ENCODE measurements at places on chromosomes 5 and 9.

GRCh38 chr5:26761446-26761845 lies 276.9 kb downstream of the CDH9 start:
- no peak for DNase-seq

- no peak for DNase-seq
Measured at GRCh38 chr5:78430866-78431265, 70.4 kb downstream of the SCAMP1 start.

- no peak for DNase-seq
Measured at GRCh38 chr9:96394832-96395496, 11.5 kb upstream of the SLC35D2 start.

DNA sequence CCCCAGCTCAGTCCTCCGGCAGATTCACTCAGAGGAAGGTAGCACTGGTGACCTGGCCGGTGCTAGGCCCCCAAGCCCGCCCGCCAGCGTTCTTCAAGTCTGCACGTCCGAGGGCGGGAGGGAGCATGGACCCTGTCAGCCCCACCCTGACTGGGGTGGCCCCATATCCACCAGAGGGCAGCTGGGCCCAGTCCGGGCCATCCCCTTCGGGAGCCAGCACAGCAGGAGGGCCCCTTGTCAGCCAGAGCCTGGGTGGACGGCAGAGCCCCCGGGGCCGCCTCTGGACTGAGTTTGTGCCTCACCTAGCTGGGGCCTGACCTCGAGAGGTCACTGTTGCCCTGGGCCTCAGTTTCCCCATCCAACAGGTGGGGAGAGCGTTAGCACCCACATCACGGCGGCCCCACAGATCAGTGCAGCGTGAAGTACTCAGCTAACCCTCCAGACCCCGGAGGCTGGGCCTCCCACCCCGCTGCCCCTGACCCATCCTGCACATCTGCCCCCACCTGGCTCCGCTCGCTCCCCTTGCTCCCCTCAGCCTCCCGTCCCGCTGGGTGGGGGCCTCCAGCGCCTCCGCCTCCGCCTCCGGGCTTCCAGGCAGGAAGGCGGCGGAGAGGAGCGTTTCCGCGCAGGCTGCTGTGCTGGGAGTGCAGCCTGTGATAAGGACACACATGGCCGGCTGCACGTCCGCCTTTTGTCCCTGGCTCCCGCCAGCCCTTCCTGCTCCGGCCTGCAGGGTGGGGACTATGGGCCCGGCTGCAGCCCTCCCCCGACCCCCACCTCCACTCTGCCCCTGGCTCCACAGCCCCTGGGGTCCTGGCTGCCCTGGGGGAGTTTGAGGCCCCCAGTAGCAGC lies 16.6 kb upstream of the EGFL7 start:
- DNase-seq, result no peak

DNA sequence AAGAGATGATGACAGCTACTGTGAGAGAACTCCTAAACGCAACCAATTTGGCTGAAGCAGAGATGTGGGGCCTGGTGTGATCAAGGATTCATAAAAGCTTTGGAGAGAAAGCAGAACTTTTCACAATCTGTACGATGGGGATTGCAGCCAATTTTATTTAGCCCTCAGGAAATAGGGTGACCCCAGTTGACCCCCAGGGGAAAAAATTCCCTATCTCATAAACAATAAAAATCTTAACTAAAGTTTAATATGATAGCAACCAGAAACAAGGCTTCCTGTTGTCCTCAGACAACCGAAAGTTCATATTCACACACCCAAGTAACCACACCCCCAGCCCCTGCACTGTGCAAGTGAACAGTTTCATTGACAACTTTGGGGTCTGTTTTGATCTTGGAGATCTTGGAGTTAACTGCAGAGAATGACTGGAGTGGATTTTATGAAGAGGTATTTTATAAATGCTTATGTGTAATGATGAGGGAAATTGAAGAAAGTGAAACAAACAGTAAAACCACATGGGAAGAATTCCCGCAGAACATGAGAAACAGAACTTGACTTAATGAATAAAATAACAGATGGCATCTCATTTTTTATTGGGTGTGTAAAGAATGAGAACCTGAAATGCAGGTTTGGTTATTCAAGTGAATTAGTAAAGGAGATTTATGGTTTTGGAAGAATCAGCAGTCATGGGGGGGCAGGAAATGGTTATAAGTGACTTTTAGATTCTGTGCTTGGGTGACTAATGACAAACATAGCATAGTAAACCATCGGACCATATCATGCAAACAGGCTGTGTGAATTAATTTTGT lies 94.5 kb downstream of the PDE4D start:
- no peak for DNase-seq

DNA sequence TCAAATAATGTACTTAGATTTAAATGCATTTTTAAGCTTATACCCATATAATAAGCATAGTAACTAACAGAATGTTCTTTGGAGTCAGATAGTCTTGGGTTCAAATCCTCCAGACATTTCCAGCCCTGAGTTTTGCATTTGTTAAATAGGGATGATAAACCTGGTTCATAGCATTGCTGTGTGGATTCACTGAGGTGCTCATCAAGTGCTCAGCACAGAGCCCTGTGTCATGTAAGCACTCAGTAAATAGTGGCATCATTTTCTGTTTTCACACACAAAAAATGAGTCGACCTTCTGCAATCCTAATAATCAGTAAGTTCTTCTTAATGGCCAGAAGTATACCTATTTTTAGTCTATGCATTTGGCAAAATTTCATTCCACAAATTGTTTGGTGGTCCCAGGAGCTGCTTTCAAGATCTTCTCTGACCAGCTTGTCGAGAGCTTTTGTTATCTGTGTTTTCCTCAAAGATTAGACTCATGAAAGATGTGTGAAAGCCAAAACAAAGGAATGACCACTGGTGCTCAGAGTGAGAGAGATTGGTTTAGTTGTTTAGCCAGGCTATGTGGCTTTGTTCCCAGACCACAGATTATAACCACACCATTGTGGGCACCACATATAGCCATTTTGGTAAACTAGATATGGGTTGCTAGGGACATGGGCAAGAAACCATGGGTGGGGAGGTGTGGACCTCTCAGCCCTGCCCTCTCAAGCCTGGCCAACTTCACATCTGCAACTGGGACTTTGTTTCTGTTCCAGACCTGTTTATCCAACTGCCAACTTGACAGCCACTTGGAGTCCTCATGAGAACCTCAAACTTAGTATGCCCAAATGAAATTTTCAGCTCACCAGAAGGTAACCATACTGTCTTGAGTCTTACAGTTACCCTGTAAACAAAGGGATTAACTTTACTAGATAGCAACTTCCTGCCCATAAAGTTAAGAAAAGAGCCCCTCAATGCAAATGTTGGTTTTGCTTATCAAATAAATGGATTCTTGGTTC lies 45.0 kb downstream of the DOCK8 start:
- no peak for DNase-seq

DNA sequence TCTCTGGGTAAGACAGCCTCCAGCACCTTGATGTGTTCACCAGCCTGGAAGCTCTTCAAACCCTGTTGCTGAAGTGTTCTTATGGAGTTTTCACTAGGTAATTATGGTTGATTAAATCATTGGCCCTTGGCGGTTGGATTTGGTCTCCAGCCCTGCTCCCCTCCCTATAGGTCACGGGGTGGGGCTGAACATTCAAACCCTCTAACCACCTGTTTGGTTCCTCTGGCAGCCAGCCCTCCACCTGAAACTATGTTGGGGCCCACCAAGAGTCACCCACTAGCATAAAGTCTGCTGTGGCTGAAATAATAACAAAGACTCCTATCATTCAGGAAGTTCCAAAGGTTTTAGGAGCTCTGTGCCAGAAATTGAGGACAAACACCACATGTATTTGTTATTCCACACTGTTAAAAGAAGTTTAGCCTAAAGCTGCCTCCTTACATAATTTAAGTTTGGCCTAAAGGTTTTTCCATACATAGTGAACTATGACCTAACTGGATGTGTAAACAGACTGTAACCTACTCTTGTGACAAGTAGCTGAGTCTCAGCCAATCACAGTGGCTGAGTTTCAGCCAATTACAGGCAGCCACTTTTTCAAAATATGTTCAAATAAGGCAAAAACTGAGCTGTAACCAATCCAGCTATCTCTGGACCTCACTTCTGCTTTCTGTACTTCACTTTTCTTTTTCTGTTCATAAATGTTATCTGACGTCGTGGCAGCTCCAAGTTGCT lies 34.8 kb downstream of the TMEM252 start:
- DNase-seq, result no peak

DNA sequence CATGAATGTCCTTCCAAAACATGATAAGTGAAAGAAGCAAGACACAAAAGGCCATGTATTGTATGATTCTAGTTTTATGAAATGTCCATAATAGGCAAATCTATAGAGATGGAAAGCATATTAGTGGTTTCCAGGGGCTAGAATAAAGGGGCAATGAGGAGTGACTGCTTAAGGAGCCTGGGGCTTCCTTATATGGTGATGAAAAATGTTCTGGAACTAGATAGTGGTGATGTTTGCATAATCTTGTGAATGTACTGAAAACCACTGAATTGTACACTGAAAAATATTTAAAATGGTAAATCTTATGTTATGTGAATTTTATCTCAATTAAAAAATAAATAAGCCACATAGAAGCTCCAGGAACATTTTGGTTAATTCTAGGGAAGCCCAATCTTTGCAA lies 144.4 kb upstream of the ANKRD55 start:
- DNase-seq, result no peak

- DNase-seq, result no peak
Measured at GRCh38 chr9:104027295-104027694, 66.8 kb upstream of the SMC2 start.

GRCh38 chr5:175120412-175120811 lies 323.6 kb downstream of the DRD1 start:
- DNase-seq, result no peak

DNA sequence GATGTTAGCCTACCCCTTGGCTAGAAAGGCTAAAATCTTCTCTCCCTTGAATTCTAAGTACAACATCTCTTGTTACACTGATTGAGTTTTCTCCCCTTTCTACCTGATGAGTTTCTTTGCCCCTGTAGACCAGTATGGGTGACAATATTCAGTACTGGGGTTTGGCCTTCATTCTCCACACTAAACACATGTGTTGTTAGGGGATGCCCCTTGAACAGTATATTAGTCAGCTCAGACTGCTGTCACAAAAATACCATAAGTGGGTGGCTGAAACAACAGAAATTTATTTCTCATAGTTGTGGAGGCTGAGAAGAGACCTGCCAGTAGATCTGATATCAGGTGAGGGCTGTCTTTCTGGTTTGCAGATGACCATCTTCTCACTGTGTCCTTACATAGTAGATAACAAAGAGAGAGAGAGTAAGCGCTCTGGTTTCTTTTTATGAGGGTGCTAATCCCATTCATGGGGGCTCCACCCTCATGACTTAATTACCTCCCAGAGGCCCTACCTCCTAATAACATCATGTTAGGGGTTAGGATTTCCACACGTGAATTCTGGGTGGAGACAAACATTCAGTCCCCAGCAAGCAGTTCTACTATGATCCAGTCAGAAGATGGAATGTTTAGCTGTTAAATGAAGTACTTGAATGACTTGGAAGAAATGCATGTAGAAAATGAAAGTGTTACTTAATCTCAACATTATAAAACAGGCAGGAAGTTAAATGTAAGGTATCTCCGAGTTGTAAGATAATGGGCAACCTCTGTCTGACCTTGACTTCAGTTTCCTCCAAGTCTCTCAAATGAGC lies 17.5 kb downstream of the VLDLR start:
- DNase-seq, result no peak

- no peak for DNase-seq
Measured at GRCh38 chr9:69347607-69348006, 22.6 kb downstream of the ENTREP1 start.

DNA sequence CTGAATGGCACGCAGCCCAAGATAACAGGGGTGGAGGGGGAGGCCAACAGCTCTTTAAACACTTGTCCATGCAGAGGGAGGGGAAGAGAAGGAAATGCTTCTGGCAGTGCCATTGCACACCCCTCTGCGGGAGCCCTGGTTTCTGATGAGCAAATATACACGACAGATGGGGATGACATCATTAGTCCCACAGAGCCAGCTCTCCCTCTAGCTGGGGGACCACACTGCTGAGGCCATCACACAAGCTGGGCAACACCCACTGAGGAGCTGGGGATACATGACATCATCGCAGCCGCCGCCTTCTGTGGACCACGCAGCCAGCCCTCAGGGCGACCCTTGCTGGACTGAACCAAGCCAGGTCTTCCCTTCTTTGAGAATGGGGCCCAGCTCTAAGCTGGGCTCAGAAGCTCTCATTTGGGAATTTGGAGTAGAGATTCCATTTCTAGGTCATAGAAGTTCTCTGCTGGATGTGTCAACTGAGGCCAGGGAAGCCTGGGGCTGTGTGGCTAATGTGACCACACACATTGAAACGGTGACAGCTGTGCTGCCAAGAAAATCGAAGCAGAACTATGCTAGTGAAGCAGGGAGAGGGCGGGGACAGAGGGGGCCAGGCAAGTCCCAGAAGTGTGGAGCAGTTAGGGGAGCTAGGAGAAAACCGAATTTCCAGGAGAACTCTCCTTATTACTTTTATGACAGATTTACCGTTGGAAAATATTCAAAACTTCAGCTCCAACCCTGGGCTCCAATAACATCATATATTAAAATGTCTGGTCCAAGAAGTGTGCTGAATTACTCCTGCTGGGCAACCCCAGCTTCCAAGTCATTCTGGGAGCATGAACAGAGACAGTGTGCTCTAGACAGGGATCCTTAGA lies 79.5 kb downstream of the PRRT1B start:
- DNase-seq, result no peak

DNA sequence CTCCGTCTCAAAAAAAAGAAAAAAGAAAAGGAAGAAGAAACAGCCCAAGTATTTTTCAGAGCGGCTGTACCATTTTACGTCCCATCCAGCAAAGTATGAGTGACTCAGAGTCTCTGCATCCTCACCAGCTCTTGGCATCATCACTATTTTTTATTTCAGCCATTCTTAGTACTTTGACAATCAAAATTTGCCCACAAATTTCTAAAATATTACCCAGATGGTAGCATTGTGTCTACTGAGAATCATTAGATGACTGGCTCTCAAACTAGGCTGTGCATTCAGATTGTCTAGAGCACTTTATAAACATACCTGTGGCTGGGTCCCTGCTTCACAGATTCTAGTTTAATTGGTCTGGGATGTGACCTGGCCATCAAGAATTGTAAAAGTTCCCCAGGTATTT lies 21.6 kb upstream of the MELK start:
- no peak for DNase-seq

GRCh38 chr9:128214571-128215490 lies 11.7 kb downstream of the DNM1 start:
- DNase-seq, result no peak

GRCh38 chr5:142245786-142246185 lies 79.0 kb downstream of the SPRY4 start:
- no peak for DNase-seq

DNA sequence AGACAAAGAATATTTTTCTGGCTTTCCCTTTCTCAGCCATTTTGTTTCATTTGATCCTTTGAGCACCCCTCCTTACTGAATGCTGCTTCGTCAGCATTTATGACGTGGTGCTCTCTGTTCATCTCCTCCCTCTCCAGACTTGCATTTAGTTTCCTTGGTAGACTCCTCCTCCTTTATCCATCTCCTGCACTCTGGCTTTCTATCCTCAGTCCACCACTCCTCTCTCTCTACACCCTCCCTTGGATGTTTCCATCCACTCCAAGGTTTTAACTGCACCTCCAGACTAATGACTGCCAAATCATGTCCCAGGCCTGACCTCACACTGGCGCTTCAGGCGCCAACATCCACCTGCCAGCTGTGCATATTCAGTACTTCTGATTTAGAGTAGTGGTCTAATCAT lies 245.4 kb downstream of the RAB3C start:
- no peak for DNase-seq

- no peak for DNase-seq
Measured at GRCh38 chr9:112034216-112034611, 137.6 kb downstream of the UGCG start.

All from NK-92 treated with Interleukin-12 subunit alpha and Interleukin-12 subunit beta, amount 100 ng/mL, for 24 hours (cell line).